ENCODE measurements at places on chromosomes 4 and X.

DNA sequence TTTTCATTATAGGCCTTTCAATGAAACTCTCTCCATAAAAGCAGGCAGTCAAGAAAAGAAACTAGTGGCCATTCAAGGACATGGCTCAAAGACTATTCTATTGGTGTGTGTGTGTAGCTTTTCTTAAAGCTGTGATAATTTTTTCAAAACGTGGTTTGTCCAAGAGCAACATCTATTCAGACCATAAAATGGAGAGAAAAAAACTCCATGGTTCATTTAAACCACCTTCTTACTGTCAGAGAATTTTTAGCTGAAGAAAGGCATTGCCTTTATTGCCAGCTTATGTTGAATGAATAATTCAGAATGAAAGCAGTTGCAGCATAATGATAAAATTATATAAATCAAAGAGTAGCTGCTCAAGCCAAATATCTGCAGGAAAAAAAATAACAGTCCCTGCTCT, 325.5 kb downstream of the PCDH18 start:
- DNase-seq = no peak

GRCh38 chr4:15910155-15910940, 28.2 kb downstream of the FGFBP1 start:
- no peak for DNase-seq

DNA sequence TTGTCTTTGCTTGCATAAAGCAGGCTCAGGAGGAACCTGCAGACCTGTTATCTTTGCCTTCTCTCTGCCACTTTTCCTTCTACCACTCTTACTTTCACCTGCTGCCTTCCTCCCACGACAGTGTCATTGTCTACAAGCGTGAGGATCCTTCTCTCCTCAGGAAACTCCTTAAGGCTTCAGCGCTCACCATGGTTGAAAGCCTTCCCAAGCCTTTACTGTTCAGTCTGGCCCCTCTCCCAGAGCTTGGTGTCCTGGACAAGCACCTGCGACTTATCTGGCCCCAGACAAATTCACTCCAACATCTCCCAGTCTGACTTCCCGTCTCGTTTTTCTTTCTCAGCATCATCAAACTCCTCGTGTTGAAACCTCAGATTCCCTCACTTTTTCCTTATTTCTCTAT, 31.0 kb downstream of the CC2D2A start:
- no peak for DNase-seq

DNA sequence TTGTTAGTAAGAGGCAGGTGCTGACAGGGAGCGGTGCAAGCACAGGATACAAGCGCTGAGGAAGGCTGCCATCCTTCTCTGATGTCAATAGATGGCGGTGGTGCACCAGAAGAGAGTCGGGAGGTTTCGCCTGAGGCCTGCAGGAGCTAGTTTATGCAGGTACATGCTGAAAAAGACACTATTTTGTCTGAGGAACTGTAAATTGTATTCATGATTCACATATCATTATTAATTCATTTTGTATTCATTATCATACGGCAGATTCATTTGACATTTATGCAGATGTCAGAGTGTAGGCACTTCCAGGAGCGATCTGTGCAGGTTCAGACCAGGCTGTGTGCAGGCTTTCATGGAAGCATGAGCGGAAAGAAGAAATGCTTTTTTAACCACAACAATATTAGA, 824.0 kb downstream of the STIM2 start:
- no peak for DNase-seq

DNA sequence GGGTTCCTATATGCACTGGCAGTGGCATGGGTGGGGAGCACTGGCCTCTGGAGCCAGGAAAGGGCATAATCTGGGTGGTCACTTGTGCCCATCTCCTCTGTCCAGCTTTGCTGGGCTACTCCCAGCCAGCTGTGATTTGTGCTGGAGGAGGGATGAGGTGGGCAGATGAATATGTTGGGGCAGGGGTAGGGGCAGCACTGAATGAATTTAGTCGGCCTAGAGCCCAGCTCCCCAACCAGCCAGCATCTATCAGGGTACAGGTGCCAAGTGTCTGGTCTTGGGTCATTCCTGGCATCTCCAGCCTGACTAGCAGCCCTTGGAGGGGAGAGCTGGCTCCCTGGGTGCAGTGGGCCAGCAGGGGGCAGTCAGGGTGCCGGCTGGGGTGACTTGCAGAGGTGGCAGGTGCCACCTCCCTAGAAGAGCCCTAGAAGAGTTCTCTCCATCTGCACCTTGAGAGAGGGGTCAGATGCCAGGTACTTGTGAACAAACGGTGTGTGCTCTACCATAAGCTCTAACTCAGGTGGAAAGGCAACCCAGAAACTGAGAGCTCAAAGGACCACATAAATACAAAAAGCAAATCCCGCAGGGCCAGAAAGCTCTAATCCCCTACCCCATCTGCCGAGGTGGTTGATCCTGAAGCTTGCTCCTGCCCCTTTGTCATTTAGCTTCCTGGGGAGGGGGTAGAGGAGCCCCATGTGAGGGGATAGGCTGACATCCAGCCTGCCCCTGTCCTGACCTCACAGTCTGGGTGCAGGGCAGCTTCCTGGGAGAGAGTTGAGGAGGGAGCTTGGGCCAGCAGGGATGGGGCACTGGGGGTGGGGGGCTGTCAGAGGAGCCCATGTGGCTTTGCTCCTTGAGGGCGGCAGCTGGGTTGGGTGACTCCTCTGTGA, 2.2 kb downstream of the SORCS2 start:
- DNase-seq = no peak

GRCh38 chr4:52659722-52660261, 691 bp upstream of the USP46 start:
- no peak for DNase-seq

GRCh38 chr4:7140692-7141069, 51.7 kb upstream of the SORCS2 start:
- DNase-seq = no peak

GRCh38 chr4:10526429-10527222, 69.4 kb upstream of the ZNF518B start:
- no peak for DNase-seq

DNA sequence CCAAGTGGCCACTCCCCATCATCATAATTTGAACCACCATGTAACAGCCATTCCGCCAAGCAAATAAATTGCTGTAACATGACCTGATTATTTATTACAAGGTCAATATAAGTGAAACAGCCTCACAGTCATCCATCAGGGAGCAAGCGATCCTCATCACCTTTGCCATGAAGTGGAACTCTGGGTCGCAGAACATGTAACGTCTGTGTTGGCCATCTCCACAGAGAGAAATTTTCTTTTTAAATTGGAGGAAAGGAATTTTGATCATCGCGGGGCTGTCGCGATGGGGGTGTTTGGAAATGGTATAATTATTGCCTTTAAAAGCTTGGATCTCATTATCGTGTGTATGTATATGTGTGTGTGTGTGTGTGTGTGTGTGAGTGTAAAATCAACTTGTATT, 90.2 kb downstream of the SHOX start:
- no peak for DNase-seq

GRCh38 chr4:153611679-153612078, 72.4 kb upstream of the TLR2 start:
- no peak for DNase-seq

GRCh38 chr4:140374130-140374477, 658 bp downstream of the SCOC start:
- no peak for DNase-seq

DNA sequence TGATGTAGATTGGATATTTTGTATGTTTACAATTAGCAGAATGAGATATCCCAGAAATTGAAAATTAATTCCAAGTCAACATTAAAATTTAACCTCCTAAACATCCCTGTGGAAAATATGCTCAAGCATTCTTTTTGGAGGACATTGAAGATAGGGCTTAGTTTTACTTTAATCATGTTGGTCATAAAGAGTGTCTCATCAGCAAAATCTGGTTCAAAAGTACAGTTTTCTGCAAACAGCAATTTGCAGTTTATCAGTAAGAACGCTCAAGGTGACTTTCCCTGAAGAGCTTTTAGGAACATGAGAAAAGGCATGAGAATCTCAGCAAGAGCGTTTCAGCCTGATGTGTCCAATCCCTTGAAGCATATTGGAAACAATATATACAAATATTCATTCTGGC, 889.8 kb downstream of the CENPC start:
- no peak for DNase-seq
